NCI-H345 (cell line): ENCODE measurements at places on chromosomes 5 and 9.
A peak's percentile ranks its signal among the peaks of the same experiment; 100 is the strongest.

GRCh38 chr9:70069704-70070103 lies 26.1 kb downstream of the MAMDC2 start:
- no peak for DNase-seq

- DNase-seq, result no peak
Observed at GRCh38 chr5:150993422-150993821, 27.0 kb upstream of the GPX3 start.

DNA sequence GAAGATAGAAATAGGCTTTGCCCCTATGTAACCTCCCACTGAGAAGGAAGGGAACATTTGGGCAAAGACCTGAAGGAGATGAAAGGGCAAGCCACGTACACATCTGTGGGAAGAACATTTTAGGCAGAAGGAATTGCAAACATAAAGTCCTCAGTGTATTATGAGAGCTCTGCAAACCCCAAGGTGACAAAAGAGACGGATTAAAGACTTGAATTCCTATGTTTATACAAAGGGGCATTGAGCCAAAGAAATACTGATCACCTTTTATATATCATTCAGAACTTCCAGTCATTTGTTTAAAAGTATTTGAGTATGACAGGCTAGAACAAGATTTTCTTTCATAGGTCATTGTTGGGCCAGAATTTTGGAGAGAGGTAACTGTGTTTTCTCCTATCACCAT lies 90.2 kb upstream of the ATG10 start:
- DNase-seq, result no peak

GRCh38 chr9:38671372-38671731 lies 48.6 kb downstream of the FAM240B start:
- DNase-seq, result peak; percentile 34

GRCh38 chr5:141997358-141997960 lies 15.4 kb downstream of the GNPDA1 start:
- DNase-seq, result no peak

- no peak for DNase-seq
Observed at GRCh38 chr5:39226558-39226957, 7.2 kb upstream of the FYB1 start.

DNA sequence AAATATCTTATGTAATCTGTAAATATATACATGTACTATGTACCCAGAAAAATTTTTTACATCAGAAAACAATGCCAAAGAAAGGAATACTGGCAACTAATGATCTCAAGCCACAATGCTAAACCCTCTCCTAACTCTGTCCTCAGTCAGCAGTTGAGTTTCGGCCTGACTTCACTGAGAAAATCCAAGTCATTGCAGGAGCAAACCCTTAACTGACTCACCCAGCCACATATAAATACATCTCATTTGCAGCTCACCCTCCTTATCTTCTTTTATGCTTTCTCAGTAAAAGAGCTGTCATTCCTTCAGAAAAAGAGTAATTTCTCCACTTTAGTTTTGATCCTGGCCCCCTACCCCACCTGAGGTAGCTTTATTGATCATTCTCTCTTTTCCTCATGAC lies 46.1 kb upstream of the TMED7 start:
- no peak for DNase-seq

GRCh38 chr9:75487856-75488718 lies 399.8 kb downstream of the OSTF1 start:
- DNase-seq, result no peak

DNA sequence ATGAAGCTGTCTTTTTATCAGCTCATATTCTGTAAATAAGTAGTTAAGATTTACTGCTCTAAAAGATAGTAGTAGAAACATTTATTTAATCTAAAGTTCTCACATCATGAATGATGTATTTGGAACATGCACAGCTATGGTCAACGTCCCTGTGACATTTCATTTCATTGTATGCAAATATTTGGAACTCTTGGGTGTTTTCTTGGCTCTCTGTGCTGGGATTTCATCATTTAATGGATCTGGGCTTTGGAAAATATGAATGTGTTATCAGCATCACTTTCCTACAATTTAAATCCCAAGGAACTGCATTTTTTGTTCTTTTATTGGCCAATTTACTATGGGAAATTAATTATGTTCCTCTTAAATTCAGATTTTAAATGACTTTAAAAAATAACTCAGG lies 462.9 kb downstream of the SEMA5A start:
- no peak for DNase-seq

- no peak for DNase-seq
Observed at GRCh38 chr9:72649127-72649442, 127.7 kb downstream of the TMC1 start.

DNA sequence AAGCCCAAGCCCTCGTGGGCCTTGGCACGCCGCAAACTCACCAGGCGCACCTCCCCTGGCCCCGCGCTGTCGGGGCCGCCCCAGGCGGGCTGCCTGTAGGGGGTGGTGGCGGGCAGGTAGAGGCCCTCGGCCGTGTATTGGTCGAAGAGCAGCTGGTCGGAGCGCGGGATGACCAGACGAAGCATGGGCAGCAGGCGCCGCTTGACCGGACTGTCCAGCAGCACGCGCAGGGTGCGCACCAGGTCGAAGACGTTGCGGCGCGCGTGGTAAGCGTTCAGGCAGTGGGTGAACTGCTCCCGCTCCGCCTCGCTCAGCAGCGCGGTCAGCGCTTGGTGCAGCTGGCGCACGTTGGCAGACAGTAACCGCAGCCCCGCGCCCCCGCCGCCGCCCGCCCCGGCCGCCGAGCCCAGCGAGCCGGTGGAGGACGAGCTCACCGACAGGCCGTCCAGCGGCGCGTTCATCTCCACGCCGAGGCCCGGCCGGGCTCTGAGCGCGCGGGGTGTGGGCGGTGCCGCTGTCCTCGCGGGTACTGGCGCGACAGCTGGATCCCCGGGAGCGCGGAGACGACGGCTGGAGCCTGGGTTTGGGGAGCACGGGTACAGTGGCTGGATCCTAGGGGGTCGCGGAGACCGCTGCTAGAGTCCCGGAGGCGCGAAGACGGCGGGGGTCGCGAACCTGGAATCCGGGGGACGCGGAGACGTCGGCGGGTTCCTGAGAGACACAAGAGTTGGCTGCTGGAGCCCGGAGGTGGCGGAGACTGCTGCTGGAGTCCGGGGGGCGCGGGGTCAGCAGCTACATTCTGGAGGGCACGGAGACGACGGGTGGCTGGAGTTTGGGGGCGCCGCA lies 709 bp downstream of the WHRN start:
- DNase-seq, result peak; percentile 46

- DNase-seq, result no peak
Observed at GRCh38 chr9:113587471-113588031, 124.0 kb downstream of the RGS3 start.

GRCh38 chr5:152673601-152674000 lies 268.5 kb upstream of the NMUR2 start:
- DNase-seq, result no peak

- DNase-seq, result no peak
Observed at GRCh38 chr5:111143910-111144309, 51.8 kb downstream of the WDR36 start.

DNA sequence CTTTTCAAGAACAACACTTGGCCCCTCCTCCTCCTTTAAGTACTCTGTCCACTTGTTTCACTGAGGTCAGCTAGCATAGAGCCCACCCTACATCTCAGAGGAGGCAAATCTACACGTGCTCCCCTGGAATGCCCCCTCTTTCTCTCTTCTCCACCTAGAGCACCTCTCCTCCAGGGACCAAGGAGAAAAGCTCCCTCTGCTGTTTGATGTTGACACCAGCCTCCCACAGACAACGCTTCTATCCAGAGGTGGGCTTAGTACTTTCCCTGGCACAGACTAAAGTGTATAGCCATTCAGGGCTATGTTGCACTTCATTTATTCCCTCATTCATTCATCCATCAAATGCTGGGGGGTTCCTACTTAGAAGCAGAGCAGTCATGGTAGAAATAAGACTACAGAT lies 68.2 kb upstream of the TAF1L start:
- no peak for DNase-seq

- no peak for DNase-seq
Observed at GRCh38 chr5:112634166-112634565, 103.5 kb upstream of the APC start.

DNA sequence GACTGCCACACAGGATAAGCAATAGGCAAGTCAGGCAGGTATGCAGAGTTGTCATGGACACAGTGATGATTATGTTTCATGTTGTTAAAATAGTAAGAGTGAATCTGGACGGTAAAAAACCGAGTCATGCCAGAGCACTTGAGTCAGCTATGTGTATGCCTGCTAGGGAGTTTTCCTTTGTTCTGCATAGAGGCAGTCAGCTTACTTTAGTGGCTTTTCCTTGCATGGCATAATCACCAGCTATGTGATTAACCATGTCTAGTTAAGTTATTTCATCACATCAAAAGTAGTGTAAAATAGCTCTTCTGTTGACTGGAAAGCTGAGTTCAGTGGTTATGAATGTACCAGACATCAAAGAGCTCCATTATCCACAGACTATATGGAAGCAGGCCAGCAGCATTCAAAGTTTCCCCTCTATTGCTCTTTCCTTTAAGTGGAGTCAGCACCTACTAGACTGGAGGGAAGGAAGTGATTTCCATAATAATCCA lies 989.8 kb downstream of the TLE1 start:
- no peak for DNase-seq

GRCh38 chr5:179805529-179806249 lies 977 bp downstream of the MGAT4B start:
- no peak for DNase-seq

GRCh38 chr5:86997516-86997915 lies 270.2 kb upstream of the RASA1 start:
- no peak for DNase-seq

DNA sequence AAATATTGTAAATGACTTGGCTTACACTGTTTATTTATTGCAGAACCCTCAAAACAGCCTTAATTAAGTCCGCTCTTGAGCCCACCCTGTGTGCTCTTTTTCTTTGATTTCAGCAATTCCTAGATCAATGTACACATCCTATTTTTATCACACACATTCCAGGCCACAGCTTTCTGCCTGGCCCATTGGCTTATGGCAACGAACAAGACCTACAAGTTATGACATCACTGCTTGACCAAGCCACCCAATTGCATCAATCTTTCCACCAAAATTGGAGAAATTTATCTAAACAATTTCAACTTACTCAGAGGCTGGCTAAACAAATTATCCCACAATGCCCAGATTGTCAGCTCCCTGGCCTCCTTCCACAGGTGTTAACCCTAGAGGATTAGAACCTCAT lies 158.4 kb downstream of the CPLANE1 start:
- no peak for DNase-seq
